ENCODE measurements at places on chromosomes 5 and 9.

- no peak for DNase-seq
Observed at GRCh38 chr5:115389799-115390382, 93.4 kb upstream of the CCDC112 start.

DNA sequence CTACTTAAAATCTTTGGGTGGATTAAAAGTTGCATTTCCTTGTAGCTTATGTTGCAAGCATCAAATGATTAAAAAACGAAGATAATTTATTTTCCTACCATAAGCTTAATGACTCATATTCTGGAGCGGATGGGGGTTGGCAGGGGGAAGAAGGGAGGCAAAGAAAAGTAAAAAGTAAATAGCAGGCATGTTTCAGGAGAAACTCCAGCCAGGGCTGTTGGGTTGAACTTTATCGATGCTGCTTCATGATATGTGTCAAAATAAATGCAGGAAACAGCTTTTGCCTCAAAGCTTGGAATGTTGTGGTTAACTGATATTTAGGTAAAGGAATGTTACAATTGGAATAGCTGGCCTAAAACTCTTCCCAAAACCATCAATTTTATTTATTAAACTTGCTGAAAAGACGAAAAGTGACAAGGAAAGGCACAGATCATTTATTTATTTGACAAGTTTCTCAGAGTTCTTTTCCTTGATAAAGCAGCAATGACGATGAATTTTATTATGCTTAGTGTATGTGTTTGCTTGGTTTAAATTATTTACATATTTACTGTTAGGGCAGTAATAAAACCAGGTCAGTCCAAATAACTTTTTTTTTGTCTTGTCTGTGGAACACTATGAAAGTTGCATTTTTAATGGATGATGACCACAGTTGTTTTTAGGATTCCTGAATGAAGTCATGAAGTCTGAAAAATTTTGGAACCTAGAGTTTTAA lies 177.9 kb downstream of the PCSK1 start:
- DNase-seq: peak; percentile 99

- no peak for DNase-seq
Observed at GRCh38 chr5:155605920-155606319, 592.4 kb downstream of the KIF4B start.

GRCh38 chr5:76099286-76099702 lies 16.1 kb downstream of the SV2C start:
- no peak for DNase-seq

DNA sequence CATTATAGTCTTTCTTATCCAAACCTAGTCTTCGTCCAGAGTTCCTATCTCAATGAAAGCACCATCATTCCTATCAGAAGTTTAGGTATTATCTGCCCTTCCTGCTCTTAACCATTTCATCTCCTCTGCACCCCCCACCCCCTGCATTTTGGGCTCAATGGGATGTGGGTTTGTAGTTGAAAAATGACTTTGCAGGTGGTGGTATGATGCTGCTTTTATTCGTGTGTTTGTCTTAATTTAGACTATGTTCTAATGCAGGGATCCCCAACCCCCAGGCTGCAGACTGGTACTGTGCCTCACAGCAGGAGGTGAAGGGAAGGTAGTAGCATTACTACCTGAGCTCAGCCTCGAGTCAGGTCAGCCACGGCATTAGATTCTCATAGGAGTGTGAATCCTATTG lies 49.4 kb upstream of the ZNF608 start:
- DNase-seq: no peak

GRCh38 chr5:172144931-172145869 lies 42.8 kb downstream of the STK10 start:
- no peak for DNase-seq

GRCh38 chr5:91403438-91403837 lies 20.3 kb upstream of the ARRDC3 start:
- peak; percentile 80 for DNase-seq

GRCh38 chr5:72107131-72107900 lies at the start of gene MAP1B:
Gene MAP1B, plus strand, starts transcription at chr5:72107475. Its CDS starts 57 bp downstream, at chr5:72107532.
- DNase-seq: peak; percentile 64

DNA sequence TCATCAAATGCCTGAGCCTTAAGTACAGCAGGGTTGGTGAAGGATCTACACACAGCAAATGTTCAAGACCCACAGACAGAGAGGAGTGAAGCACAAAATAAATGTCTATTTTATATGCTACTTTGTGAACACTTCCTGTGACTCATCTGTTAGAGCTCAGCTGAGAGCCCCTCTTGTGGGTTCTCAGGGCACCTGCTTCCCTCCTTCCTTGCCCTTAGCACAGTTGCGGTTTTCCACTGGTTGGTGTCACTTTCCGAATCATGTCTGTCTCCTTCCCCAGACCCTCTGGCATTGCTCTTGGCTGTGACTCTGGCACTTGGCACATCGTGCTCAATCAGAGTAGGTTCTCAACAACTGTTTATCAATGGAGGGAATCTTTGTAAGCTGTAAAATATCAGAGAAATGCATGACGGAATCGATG lies 128.5 kb upstream of the STC2 start:
- no peak for DNase-seq

- peak; percentile 97 for DNase-seq
Observed at GRCh38 chr9:99030092-99030511, 74.8 kb upstream of the TGFBR1 start.

- DNase-seq: no peak
Observed at GRCh38 chr5:113048931-113049330, 72.3 kb downstream of the DCP2 start.

DNA sequence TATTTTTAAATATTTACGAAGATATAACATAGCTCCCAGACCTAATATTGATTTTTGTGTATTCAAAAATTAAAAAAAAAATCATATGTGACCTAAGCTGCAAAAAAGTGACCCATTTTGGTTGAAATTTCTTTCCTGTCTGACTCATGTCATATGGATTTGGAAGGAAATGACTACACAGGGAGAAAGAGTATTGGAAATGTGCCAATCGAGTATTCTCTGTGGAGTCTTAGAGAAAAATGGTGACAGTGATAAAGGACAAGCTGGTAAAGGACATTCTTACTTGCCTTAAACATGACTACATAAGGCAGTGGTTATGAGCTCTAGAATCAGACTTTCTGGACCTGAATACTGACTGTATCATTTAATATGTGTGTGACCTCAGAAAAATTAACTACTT lies 262.9 kb upstream of the PTPRD start:
- peak; percentile 33 for DNase-seq

DNA sequence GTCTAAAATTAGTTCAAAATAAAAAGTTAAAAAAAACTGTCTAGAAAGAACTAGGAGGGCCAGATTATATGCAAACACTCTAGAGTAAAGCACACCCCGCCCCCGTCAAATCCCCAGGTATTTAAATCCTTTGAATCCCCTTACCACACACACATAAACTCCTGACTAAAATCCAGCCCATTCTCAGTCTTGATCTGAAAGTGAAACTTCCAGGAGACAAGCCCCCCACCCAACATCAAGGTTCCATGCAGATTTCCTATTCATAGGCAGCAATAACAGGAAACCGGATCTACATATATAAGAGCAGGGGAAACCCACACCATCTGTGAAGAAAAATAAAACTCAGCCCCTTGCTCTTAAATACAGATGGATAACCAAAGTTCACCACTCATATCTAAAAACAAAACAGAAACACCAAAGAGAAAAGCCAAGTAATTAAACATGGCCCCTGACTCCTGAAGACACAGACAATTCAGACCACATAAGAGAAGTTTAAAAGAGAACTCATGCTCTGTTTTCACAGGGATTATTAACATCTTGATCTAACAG lies 42.3 kb downstream of the MARCHF3 start:
- DNase-seq: no peak

- DNase-seq: no peak
Observed at GRCh38 chr9:136745389-136746154, 2.8 kb downstream of the LCN6 start.

Measured in fibroblast of the aortic adventitia (primary cell).